CD4-positive, alpha-beta T cell treated with Interleukin-6 for 4 hours (primary cell): ENCODE measurements at places on chromosomes 6 and 20.
A peak's percentile ranks its signal among the peaks of the same experiment; 100 is the strongest.

- DNase-seq = no peak
These were observed 495.9 kb upstream of the ARID1B start for GRCh38 chr6:156281266-156281665.

- DNase-seq = peak; percentile 67
These were observed 265.0 kb downstream of the ADGRG6 start for GRCh38 chr6:142566628-142567396.

GRCh38 chr20:41960166-41960565, 342.0 kb upstream of the CHD6 start:
- no peak for DNase-seq

DNA sequence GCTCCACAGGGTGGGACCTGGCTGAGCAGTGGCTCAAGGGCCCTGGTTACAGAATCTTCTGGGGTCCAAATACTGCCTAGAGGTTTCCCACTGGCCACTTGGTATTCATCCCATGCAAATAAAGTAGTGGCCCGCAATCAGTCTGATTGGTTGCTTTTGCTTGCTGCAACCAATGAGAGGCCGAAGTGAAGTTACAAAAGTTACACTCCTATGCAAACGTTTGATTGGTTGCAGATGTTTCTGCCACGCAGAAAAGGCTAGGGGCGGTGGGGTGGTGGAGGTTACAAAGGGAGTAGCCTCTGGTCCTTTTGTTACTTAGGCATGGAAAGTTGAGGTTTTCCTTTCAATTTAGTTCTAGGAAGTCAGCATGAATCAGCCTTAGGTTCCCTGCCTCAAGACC, 3.6 kb upstream of the NHLRC1 start:
- no peak for DNase-seq

DNA sequence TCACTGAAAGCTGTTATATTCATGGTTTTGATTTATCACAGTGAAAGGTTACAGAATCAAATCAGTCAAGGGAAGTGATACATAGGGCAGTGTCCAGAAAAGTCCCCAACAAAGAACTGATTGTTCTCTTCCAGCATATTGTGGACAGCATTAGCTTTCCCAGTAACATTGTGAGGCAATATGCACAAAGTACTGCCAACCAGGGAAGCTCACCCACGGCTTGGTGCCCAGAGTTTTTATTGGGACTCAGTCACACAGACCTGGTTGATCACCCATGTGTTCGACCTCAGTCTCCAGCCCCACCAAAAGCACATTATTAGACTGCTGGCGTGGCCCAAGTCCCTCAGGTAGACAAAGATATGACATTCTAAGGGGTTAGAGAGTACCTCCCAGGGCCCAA, 76.0 kb downstream of the LCA5 start:
- DNase-seq = no peak

GRCh38 chr20:63224412-63225081, 8.6 kb upstream of the YTHDF1 start:
- DNase-seq = no peak

GRCh38 chr6:43833223-43833995, 63.4 kb downstream of the VEGFA start:
- DNase-seq = no peak
